Activated T-helper 1 cell treated with anti-CD3 and anti-CD28 coated beads, Interleukin-12 subunit alpha, Interleukin-12 subunit beta, Interleukin-2, Interleukin-4 antibody, amounts not matched to agents 30 ng/mL and 10 ng/mL and 1 ng/mL, durations not matched to agents 14 hours and 24 hours and 36 hours (primary cell): ENCODE measurements at places on chromosomes 1 and 21.

DNA sequence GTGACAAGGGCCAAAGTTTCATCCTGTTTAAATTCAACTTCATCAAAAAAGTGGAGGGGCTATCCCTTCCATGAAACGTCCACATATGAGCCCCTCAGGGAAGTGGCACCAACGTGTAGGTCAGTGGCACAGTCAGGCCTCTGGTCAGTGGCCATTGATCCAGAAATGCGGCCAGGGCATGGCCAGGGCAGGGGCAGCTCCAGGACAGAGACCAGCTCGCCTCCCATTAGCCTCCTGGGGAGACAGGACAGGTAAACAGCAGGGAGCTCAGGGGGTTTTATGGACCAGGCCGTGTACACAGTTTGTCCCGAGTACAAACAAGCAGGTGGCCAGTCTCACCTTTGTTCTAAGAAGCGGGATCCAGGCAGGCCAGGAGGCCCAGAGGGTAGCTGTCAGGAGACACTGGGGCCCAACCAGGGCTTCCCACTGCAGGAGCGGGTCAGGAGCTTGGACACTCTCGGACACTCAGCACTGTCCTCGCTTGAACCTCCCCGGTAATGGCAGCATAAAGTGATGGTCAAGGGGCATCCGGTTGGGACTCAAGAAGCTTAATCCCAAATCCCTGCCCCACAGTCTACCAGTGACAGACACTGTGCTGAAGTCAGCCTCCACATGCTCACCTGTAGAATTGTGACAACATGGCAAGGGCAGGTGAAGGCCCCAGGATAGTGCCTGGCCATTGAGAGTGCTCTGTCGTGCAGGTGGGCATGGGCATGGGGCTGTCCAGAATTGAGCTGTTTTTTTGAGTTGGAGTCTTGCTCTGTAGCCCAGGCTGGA, 144.1 kb upstream of the ERRFI1 start:
- DNase-seq: no peak

- no peak for DNase-seq
Observed at GRCh38 chr1:92188436-92189255, 29.1 kb upstream of the C1orf146 start.

DNA sequence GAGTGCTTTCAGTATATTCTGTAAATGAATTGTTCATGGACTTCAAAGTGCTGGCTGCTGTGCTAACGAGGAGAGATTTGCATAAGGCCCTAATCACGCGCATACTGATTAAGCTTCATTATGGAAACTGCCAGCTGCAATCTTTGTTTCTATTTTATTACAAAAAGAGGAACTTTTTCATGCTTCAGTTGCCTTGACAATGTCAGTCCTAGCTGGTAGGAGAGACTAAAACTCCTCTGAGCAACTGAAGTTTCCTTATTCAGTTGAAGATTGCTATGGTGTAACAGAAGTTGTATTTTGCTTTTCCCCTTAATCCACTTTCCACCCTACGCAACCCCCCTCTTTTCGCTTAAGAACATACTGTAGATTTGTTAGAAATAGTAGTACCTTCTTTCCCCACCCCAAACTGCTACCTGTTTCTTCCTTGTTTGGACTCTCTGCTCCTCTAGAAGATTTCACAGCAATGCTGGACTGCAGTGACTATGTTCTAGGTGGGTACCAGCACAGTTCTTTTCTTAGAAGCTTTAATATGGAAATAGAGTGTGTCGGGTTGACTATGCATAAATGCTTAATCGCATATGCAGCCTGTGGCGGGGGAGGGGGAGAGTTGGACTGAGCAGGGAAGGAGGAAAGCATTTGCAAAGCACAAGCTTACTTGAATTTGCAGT, 108.3 kb downstream of the POU2F1 start:
- no peak for DNase-seq

- no peak for DNase-seq
Observed at GRCh38 chr1:235919833-235920441, 53.2 kb upstream of the LYST start.

DNA sequence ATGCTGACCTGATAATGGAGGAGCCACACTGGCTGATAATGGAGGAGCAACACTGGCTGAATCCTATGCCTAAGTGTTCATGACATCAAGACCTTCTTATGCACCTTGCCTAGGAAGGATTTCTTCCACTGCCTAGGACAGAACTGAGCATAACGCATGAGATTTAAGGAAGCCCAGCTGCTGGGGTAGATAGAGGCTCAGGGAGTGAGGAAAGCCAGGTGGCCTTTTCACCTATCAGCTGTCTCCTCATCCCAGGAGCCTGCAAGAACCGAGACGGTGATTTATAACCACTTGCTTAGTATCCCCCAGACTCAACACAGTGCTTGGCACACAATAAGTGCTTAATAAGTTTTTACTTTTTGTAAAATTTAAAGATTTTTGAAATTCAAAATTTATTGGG, 7.4 kb upstream of the CTBS start:
- DNase-seq: no peak

- DNase-seq: no peak
Observed at GRCh38 chr1:153746174-153746573, 18.3 kb downstream of the INTS3 start.

DNA sequence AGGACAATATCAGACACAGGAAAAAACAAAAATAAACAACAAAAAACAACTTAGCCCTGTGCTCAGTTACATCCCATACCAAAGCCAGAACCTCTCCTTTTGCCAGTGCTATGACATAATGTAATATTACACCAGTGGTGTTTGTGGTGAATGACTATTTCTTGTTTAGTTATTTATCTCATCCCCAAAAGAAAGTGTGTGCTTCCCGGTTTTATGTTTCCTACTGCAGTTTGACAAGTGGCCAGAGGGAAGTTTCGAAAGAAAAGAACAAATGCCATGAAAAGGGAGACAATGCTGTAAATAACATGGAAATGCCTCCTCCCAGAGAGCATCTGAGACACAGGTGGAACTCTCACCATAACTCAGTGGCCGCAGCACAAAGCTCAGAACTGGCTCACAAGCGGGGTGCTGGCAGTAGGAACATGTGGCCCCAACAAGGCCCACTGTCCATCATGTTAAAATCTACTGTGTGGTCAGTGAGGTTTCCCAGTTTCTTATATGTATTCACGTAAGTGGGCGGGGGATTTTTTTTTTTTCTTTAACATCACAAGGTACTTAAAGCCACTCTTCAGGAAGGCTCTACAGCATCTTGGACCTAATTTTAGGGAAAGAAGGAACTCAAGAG, 158.2 kb downstream of the BARHL2 start:
- DNase-seq: no peak

DNA sequence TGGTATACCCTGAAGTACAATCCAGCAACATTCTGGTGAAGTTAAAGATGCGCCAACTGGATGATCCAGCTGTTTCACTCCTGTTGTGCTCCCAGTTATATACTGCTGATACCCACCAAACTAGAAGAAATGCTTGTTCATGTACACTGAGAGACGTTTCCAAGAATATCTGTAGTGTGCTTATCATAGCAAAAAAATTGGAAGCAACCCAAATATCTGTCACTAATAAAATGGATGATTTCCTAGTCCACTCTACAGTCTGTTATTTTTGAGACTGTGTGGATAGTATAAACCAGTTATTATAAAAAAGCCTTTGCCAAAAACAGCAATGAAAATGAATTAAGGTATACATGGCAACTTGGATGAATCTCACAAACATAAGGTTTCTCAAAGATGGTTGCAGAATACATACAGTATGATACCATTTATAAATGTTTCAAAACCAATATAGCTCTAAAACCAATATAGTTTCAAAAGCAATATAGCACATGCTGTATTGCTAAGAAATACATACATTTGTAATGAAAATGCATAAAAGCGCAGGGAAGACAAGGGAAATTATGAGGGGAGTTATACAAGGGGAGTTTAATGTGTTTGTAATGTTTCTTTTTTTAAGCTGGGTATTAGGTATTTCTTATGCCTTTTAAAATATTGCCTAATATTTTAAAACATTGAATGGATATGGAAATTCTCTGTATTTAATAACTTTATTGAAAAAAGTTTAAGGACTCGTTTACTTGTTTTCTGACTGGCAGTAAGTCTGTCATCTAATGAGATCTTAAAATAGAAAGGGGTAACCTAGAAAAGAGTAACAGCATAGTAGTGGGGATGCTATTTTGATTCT, 36.5 kb downstream of the GPSM2 start:
- no peak for DNase-seq

DNA sequence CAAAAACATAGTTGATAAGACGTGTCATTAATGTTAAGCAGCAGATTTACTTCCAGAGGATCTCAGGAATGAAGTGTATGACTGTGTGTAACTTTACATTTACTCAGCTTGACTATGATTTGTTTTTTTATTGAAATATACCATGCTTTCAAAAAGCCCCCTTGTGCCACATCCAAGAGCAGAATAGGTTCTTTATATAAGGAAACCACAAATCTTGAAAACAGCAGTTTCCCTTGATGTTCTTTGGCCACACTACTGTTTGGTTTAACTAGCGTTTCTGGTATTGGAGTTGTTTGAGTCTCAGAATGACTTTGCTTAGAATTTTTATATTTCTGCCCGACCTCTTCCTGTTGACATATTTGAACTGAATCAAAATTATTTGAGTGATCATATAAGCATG, 25.0 kb downstream of the LRRC8C start:
- DNase-seq: peak; percentile 24

- peak; percentile 43 for DNase-seq
Observed at GRCh38 chr1:45205910-45206721, at the start of gene ZSWIM5. TSS of gene ZSWIM5 (minus strand) at chr1:45206605. CDS start at chr1:45206350, 255 bp downstream.

GRCh38 chr1:200228486-200228885, 181.3 kb downstream of the ZNF281 start:
- DNase-seq: no peak

- no peak for DNase-seq
Observed at GRCh38 chr1:192038567-192038966, 119.7 kb upstream of the RGS18 start.

DNA sequence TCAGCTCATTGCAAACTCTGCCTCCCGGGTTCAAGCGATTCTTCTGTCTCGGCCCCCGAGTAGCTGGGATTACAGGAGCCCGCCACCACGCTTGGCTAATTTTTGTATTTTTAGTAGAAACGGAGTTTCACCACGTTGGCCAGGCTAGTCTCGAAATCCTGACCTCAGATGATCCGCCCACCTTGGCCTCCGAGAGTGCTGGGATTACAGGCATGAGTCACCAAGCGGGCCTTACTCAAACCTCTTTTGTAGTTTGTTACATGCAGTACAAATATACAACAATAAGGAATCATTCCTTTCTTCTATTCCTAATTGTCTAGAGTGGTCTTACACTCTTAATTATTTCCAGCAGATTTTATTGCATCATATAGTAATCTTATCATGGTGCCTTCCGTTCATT, 16.6 kb downstream of the SPATA17 start:
- no peak for DNase-seq

GRCh38 chr1:24609949-24610517, 33.1 kb upstream of the SRRM1 start:
- no peak for DNase-seq

DNA sequence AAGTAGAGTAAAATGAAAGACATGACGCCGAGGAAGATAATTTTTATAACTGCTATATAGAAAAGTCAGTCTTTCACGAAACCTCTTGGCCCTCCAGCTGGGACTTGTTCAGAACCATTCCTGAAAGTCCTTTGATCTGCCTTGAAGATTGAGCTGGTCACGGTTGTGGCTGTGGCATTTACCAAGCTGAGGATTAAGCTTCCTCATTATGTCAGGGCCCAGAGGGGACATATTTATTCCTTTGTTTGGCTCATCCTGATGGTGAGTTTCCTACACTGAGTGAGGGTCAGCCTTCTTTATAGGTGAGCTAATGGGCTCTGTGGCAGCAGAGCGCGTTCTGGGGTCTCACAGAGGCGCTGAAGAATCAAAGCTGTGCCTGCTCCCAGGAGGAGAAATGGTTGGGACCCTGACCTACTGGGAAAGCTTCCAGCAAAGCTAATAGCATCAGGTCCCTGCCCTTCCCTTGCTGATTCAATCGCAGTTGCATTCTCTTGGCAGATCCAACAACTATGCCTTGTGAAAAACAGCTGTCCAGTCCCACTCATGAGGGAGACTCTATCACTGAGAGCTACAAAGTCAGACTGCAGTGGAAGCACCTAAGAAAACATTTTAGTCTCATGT, 43.2 kb upstream of the PBX1 start:
- DNase-seq: no peak

- DNase-seq: no peak
Observed at GRCh38 chr1:77991638-77992037, 12.8 kb upstream of the FUBP1 start.

- no peak for DNase-seq
Observed at GRCh38 chr1:162916407-162916806, 55.4 kb upstream of the CCDC190 start.

DNA sequence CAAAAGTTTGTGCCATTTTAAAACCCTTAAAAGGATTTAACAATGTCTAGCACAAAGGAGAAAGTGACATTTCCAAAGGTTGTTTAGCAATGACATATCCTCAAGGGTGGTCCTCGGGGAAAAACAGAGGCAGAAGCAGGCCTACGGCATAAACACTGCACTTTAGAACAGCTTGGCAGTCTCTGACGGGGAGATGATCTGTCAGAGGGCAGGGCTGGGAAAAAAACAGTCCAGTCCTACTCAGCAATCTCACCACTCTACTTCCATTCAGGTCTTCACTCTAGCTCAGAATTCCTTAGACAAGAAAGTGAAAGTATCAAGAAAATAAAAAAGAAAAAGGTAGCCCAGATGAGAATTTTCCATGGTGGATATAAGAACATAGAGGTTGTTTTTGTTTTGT, 4.1 kb downstream of the CRYZ start:
- no peak for DNase-seq

GRCh38 chr1:110245876-110246620, 35.9 kb downstream of the KCNC4 start:
- DNase-seq: no peak

DNA sequence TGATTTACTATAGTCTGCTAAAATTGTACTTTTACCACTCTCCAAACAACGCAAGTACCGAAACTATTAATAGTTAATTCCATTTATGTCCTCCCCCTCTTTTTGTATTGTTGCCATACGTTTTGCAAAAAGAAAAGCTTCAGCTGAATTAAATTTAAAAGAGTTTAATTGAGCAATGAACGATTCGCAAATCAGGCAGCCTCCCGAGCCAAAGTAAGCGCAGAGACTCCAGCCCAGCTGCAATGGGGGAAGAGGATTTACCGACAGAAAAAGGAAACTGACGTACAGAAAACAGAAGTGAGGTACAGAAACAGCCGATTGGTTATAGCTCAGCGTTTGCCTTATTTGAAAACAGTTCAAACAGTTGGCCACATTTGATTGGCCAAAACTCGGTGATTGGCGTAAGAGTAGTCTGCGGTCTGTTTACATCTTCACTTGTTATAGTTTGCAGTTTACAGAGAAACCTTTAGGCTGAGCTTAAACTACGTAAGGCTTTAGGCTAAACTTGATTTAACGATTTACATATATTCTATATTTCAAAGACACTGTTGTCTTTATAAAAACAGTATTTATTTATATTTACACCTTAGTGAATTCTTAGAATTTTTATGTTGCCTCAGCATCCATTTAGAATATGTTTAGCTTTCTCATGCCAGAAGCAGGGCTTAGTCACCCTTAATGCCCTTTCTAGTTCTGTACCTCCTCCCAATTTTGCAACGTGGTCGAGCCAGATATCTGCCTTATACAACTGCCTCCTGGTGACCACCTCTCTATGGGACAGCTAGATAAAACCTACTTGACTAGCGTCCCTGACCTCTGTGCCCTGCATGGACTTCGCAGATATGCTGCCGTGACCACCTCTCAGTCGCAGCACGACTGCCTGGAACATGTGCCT, 23.8 kb downstream of the CR1 start:
- DNase-seq: no peak

GRCh38 chr1:167562702-167563101, 9.1 kb upstream of the CREG1 start:
- no peak for DNase-seq

GRCh38 chr1:20233866-20234265, 47.5 kb upstream of the PLA2G2C start:
- DNase-seq: no peak
